Activated CD4-positive, alpha-beta T cell treated with anti-CD3 and anti-CD28 coated beads, Interleukin-2, amount 10 ng/mL, durations not matched to agents 7 days and 5 days (primary cell): ENCODE measurements at places on chromosomes 3 and 15. TPM values are rescaled to one million over a fixed set of nuclear protein-coding genes. Genes with fewer than 3 reads are reported as not detected.
A peak's percentile ranks its signal among the peaks of the same experiment; 100 is the strongest.

The PIF1 gene
- total RNA-seq = 66.1 TPM

The TF gene
- total RNA-seq = 0.45 TPM

GRCh38 chr15:48693484-48693883 is 48.0 kb upstream of the FBN1 start:
- DNase-seq = no peak
- no peaks in the 10 kb centered on the region for H3K36me3 ChIP-seq
- H3K27me3 ChIP-seq = no peaks in the 10 kb centered on the region
- no peaks in the 10 kb centered on the region for H3K4me1 ChIP-seq

GRCh38 chr3:25156626-25157025 is 271.4 kb upstream of the RARB start:
- no peak overlapping the region for H3K4me3 ChIP-seq
- no peaks in the 10 kb centered on the region for H3K4me1 ChIP-seq
- no peaks in the 10 kb centered on the region for H3K27me3 ChIP-seq
- H3K36me3 ChIP-seq = no peaks in the 10 kb centered on the region
- H3K27ac ChIP-seq = no peak overlapping the region
- no peak for DNase-seq

DNA sequence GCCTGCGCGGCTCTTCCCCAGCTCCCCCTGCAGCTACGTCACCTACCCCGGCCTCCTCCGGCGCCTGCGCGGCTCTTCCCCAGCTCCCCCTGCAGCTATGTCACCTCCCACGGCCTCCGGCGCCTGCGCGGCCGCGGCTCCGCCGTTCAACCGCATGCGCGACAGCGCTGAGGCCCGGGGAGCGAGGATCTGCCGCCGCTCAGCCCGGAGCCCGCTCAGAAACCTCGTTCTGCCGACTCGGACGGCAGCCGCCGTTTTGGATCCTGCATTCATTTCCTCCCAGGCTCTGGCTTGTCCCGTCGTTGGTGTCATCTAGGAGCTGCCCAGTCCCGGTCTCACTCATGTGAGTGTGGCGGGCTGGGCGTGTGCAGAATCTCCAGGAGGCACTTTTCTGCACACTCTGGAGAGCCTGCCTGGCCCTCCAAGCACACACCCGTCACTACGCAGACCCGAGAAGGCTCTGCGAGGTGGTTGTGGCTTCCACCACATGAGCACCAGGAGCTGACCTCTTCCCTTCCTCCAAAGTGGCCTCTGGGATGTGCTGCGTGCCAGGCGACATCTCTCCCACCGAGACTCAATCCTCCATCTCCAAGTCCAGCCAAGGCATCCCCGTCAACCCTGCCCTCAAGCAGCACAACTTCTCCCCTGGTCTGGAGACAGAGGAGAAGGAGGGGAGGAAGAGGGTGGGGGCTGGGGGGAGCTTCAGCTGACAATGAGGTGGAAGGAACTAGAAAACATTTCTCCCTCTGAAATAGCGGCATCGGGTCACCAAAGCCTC is 165.3 kb downstream of the CHSY1 start:
- no peaks in the 10 kb centered on the region for H3K36me3 ChIP-seq
- peaks cover 4% of the 10 kb centered on the region for H3K27me3 ChIP-seq
- H3K27ac ChIP-seq = no peak overlapping the region
- H3K4me3 ChIP-seq = no peak overlapping the region
- no peak for DNase-seq

DNA sequence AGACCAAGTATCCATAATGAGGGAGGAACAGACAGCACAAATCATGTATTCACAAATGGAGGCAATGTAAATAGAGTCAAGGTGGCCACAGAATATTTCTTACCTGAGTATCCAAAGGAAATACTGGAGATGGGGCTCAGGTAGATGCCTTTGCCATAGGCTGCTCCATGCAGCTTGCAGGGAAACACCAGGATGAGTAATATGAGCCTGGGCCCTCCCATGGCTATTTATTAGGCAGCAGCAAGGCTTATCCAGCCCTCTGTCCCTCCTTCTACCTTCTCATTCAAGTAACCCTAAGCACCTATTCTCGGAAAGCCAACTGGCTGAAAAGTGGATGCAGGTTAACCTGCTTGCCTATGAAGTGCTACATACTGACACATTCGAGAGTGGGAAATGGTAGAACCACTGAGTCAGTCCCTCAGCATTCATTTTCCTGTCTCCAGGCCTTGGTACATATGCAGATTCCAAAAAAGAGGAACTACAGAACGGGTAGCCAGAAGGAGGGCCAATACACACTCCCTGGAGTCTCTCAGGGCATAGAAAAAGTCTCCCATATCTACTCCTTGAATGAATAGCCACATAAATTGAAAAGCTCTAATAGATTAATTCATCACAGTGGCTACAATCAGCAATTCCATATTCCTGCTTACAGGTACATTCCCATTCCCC is 18.3 kb upstream of the PKM start:
- H3K4me3 ChIP-seq = no peak overlapping the region
- DNase-seq = no peak
- H3K27me3 ChIP-seq = no peaks in the 10 kb centered on the region
- no peak overlapping the region for H3K27ac ChIP-seq

GRCh38 chr3:188000361-188000861 is 153.5 kb upstream of the LPP start:
- peaks cover 23% of the 10 kb centered on the region for H3K36me3 ChIP-seq
- peak overlapping the region; percentile 62 for H3K4me3 ChIP-seq
- peak overlapping the region; percentile 94 for H3K27ac ChIP-seq
- H3K27me3 ChIP-seq = no peaks in the 10 kb centered on the region

GRCh38 chr3:157059661-157060060 is 100.3 kb downstream of the CCNL1 start:
- DNase-seq = no peak
- H3K27ac ChIP-seq = no peak overlapping the region
- peaks cover 15% of the 10 kb centered on the region for H3K4me1 ChIP-seq

DNA sequence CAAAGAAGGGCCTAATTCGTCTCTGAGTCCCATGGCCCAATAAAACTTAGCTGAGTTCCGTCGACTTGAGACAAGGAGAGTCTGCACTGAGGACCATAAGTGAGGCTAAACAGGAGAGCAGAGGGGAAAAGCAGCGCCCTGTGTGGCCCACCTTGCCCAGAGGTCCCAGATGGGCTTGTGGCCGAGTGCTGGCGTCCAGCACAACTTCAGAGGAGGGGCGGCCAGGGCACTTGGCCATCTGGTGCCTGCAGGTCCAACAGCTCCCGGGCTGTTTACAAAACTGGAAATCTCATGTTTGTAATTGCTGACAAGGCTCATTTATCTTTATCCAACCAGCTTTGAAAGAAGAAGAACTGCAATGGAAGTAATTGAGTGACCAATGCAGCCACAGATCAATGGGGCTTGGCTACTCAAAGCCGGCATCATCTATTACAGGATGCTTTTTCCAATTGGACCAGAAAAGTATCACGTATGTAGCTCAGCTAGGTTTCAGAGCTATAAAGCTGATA is 306.3 kb downstream of the OCA2 start:
- H3K36me3 ChIP-seq = no peaks in the 10 kb centered on the region
- no peaks in the 10 kb centered on the region for H3K4me1 ChIP-seq
- H3K27ac ChIP-seq = no peak overlapping the region
- no peaks in the 10 kb centered on the region for H3K27me3 ChIP-seq

DNA sequence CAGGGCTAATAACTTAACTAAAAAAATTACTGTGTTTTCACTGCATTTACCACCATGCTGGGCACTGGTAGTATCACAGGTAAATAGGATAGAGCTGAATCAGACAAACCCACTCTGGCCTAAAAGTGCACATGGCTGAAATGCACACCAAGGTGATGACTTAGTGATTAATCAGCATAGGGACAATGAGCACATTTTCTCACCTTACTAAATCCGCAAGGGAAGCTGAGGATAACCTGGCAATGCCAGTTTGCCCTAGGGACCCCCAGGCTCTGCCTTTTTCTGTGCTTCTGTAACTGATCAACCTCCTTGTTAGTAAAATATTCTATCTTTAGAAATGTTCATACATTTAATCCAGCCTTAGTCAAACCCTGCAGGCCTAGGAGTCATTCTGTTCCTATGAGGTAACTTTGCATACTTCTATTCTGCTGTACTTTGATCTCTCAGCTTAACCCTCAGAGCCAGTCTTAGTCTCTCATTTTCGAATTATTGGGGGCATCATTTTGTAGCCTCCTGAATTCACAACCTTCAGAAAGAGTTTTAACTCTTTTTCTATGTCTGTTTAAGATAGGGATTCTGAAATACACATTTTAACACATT is 562.9 kb upstream of the KCNMB2 start:
- DNase-seq = no peak
- H3K4me1 ChIP-seq = no peaks in the 10 kb centered on the region
- no peak overlapping the region for H3K27ac ChIP-seq
- no peak overlapping the region for H3K4me3 ChIP-seq
